ENCODE measurements at places on chromosomes 5 and 9.

- no peak for DNase-seq
Measured at GRCh38 chr5:10552183-10553143, 11.4 kb upstream of the ANKRD33B start.

DNA sequence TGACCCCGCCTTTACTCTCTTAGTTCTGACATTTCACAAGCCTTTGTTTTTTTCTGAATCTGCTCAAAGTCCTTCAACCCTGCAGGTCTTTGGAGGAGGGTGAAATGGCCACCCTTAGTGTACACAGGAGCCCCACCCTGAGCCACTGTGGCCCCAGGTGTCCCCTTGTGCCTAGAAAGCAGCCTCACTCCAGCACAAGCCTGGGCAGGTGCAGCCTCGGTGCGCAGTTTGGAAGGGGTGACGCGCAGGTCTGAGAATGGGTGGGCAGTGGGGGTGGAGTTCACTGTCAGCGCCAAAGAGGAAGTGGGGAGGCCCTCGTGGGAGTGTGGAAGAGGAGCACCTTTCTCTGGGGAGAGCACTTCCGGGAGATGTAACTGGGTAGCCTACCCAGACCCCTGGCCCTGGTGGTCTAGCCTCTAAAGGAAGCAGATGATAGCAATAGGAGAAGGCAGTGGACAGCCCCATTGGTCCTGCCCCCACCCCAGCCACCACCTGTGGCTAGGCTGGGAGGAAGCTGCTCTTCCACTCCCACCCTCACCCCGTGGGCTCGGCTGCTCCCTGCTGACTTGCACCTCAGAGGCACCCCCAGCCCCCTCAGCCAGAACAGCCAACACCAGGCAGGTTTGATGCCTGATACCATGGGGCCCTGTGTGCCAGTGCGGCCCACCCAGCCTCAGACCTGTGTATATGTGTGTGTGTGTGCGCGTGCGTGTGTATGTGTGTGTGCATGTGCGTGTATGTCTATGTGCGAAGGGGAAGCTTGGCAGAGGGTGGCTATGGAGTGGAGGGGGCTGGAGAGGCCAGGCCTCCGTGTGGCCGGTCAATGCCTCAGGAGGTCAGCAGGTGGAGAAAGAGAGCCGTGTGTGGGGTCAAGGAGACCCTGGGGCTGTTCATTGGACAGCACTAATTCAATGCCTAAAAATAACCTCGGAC, 16.8 kb upstream of the DAB2IP start:
- no peak for DNase-seq

DNA sequence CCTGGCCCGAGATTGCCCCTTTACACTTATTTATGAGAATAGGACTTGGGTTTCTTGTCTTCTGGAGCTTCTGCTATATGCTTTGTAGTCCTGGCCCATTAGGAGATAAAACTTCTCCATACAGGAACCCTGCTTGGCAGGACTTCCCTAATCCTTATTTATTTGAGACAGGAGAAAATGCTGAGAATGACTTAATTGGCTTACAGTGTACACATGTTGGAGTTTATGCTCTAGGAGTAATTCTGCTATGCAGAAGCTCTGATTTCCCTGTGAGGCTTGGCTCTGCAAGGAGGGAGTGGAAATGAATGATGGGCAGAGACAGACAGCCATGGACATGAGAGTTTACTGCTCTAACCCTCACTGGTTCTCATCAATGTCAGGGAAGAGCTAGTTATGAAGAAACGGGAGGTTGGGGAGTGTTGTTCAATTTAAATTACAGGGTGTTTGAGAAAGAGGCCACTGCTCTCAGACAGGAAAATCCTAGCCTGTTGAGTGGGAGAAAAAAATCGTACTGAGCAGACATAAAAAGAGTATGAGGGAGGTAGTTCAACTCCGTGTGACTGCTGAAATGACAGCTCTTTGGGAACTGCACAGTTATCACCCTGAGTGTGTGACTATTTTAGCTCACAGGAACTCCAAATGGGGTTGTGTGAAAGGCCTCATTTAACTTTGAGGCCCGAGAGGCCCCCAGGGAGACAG, 37.5 kb downstream of the ACTBL2 start:
- DNase-seq, result no peak

- DNase-seq, result no peak
Measured at GRCh38 chr9:13817754-13818278, 496.1 kb downstream of the NFIB start.

GRCh38 chr5:158451203-158451992, 592.5 kb upstream of the CLINT1 start:
- DNase-seq, result no peak

DNA sequence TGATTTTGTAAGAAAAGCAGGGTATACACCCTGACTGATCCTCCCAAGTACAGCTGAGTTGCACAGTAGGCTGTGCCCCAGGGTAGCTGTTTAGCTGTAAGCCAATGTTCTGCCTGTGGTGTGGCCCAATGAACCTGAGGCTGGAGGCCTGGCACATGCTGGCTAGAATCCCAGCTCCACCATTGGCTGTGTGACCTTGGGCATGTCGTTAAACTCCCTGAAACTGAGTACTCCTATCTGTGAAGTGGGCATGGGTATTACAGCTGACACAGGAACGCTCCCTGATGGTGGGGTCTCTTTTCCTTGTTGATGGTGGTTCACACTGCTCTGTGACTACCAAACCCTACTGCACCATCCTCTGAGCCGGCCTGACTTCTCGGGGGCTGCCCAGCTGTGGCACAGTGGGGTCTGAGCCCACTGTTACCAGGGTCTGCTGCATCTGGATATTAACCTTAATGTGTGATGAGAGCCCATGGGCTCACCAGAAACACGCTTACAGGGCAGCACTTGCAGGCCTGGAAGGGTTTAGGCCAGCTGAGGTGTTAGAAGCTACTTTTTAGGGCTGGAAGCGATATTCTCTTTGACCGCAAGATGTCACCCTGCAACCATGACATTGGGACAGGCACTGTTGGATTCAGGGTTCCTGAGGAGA, 7.0 kb upstream of the GADD45G start:
- DNase-seq, result peak; percentile 25

DNA sequence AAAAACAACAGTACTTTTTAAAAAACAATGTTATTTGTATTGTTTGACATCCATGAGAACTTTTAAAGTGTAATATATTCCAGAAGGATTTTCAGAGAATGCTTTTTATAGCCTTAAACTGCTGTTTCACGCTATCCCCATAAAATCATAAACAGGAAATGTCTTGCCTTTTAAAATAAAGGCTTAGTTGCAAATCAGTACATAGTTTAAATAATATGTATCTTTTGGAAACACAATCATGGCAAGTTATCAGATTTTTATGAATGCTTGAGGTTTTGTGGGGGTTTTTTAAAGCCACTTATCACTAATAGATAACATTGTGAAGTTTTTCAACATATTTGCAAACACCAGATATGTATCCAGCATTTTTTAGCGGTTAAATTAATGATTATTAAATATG, 37.2 kb upstream of the F2RL2 start:
- DNase-seq, result no peak

GRCh38 chr5:4226565-4226964, 630.9 kb downstream of the IRX1 start:
- DNase-seq, result no peak

GRCh38 chr9:72333709-72334108, 31.3 kb downstream of the ZFAND5 start:
- DNase-seq, result no peak

DNA sequence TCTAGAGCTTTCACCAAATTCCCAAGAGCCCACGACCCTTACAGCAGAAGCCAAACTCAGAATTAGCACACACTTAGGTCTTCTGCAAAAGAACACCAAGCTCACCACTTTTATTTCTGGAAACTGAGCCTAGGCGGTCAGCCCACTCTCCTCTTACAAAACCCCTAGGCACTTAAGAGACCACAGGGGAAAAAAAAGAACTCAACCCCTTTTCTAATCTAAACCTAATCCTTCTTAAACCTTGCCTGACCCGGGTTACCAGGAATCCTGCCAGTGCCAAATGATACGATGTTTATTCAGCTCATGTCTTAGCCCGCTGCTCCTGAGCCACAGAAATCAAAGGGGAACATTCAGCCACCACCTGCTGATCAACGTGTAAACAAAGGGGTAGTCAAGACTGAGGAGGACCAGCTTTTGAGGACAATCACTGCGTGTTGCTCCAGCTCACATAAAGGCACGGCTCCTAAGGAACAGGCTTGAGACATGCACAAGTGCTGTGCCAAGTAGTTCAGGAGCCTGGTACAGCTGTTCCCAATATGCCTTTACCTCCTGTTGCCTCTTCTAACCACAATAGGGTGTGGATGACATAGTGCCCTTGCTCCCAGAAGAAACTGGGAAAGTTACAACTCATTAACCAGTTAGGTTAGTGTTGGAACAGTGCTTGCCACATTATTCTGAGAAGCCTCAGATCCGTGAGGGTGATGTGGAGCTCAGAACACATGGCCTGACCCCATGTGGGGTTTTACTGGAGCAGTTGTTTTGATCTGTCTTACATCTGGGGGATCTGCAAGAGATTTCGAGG, 49.3 kb downstream of the ZFAND5 start:
- no peak for DNase-seq

DNA sequence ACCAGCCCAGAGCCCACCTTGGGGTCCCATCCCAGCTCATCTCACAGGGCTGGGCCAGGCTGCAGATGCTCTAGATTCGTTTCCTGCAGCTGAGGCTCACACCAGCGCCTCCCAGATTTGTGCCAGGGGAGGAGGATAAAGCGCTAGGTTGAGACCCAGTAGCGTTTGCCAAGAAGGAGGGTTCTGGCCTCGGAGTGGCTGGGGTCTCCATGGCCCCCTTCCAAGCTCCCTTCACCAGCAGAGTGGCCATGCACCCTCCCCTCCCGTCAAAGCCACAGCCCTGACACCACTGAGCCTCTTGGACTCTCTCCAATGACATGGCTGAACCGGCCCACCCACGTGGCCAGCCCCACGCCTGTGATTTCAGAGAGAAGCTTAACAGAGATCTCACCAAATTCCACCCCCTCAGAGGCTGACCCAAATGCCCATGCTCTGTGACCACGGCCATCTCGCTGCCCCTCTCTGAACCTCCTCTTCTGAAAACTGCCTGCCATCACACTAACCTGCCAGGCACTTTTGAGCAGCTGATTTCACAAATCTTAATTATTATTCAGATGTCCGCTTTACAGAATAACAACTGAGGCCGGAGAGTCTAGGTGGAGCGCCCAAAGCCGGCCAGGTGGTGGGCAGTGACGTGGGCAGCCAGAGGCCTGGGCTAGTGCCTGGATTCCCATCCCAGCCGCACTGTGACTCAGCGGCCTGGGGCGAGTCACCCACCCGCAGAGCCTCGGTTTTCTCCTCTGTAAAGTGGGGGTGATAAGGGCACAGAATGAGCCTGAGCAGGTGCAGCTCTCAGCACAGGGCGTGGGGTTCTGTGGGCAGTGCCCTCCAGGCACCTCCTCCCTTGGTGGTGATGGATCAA, 155.7 kb downstream of the C9orf50 start:
- no peak for DNase-seq

GRCh38 chr5:125413496-125414274, 667.2 kb upstream of the ZNF608 start:
- no peak for DNase-seq

DNA sequence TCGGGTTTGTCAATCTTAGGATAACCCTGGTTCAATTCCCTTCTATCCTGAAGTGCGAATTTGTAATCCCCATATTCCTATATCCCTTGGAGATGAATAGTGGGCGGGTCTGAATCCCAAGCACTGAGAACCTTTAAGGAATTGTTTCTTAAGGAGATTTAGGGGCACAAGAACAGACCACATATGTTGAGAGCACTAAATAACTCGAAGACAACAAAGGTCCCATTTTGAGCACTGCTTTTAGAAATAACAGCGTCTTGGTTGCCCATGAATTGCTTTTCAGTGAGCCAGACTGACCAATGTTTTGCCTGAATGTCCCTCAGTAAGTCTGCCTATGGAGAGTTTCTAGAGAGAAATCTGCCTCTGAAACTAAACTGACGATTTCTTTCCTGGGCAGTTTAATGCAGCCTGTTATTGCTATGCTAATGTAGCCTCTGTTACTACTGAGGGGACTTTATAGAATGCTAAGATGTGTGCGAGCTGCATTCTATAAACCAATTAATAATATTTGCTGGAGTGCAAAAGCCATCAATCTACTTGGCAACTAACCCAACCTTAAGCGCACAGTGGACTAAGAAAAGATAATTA, 445.0 kb upstream of the DMAC1 start:
- no peak for DNase-seq

DNA sequence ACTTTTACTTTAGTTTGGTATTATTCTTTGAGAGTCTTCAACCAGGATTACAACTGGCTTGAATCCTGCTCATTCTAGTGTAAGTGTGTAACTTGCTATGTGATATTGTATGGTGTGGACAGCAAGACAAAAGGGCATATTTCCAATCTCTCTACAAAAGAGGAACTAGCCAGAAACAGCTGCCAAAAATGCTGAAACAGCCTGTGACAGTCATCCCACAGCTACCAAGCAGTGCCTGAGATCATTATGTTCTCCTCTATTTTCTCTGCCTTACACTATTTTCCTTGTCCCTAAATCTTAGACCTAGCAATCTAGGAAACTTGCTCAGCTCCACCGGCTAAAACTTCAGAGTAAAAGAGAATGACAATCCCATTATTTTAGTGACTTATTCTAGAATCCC, 42.8 kb downstream of the WDR41 start:
- no peak for DNase-seq

DNA sequence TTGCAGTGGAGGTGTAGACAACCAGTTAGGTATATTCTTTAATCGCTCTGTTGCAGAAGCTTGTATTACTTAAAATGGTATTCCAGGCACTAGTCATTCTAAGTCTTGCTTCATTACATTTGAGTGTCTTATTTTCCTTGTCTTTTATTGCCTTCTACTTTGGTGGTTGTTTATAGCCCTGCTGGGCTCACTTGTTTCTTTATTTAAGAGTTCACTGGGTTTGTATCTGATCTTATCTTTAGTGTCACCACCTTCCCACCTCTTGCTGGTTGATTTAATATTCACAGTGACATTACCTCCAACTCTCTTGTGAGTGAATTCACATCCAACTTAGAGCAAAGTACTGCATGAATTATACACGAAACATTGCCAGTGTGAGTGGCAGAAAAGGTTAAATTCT, 83.6 kb upstream of the BNC2 start:
- no peak for DNase-seq

DNA sequence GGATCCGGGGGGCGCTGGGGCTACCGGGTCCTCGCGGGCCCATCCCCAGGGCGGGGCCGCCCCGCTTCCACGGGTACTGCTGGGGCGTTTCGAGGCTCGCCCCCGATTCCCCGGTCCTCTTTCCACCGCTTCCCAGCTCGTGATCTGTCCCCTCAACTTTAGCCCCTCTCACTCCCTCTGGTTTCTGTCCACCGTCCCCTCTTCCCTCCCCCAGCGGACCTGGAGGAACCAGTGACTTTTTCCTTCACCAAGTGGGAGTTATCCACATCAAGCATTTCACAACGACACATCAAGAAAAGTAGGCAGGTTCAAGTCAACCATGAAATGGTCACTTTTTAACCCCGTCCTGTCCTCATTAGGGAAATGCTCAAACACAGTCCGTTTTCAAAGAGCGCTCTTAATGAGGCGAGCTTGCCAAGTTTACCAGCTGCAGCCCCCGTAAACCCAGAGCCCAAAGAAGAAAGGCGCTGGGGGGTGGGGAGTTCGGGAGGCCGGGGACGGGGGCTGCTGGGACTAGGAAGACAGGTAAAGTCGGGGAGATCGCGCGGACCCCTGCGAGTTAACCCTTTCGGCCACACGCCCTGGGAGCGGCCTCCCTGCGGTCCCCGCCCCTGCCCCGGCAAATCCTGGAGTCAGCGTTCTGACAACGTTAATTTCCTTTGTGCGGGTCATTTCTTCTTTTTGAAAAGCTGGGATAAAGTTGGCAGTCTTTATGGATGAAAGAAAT, 2.1 kb upstream of the NFIB start:
- no peak for DNase-seq

GRCh38 chr5:150068961-150069645, 17.3 kb downstream of the CSF1R start:
- DNase-seq, result no peak

All from stimulated activated CD4-positive, alpha-beta T cell treated with anti-CD3 and anti-CD28 coated beads, TNF-alpha, amount 100 ng/mL, for 48 hours (primary cell).